ENCODE measurements at places on chromosomes 3 and 15. TPM values are rescaled to one million over a fixed set of nuclear protein-coding genes. Genes with fewer than 3 reads are reported as not detected.

RASGRP1 gene
- 2.6 TPM for polyA plus RNA-seq

SENP8 gene
- 1.5 TPM for polyA plus RNA-seq

RHCG gene
- 0.37 TPM for polyA plus RNA-seq

GP5 gene
- 0.25 TPM for polyA plus RNA-seq

TASOR gene
- polyA plus RNA-seq = 23.8 TPM

P2RY1 gene
- 8.3 TPM for polyA plus RNA-seq

ARNT2 gene
- polyA plus RNA-seq = 2.0 TPM

RNF7 gene
- polyA plus RNA-seq = 87.4 TPM

RNF13 gene
- polyA plus RNA-seq = 56.2 TPM

NOX5 gene
- 0.08 TPM for polyA plus RNA-seq

CISH gene
- polyA plus RNA-seq = 37.8 TPM

CDHR4 gene
- polyA plus RNA-seq = 9.8 TPM

SEMA6D gene
- 2.1 TPM for polyA plus RNA-seq

CCDC39 gene
- polyA plus RNA-seq = 0.59 TPM

COX5A gene
- 233 TPM for polyA plus RNA-seq

SCN5A gene
- 0.06 TPM for polyA plus RNA-seq

CPN2 gene
- polyA plus RNA-seq = not detected

Data from lung (tissue), 17 donors.